SK-N-SH (cell line): ENCODE measurements at places on chromosomes 4 and X. TPM values are rescaled to one million over a fixed set of nuclear protein-coding genes. Genes with fewer than 3 reads are reported as not detected.

SORBS2 gene
- 2.5 and 3.1 TPM in 2 replicates for polyA plus RNA-seq

TRIM2 gene
- polyA plus RNA-seq, result 16.4 and 21.2 TPM in 2 replicates

DGKK gene
- 0.02 and 0.06 TPM in 2 replicates for polyA plus RNA-seq

GLUD2 gene
- polyA plus RNA-seq, result 0.03 and 0.31 TPM in 2 replicates

P2RY4 gene
- 0.05 and 0.06 TPM in 2 replicates for polyA plus RNA-seq

FAM9B gene
- 0.03 and 0.06 TPM in 2 replicates for polyA plus RNA-seq

FAM53A gene
- 7.6 and 8.3 TPM in 2 replicates for polyA plus RNA-seq

MAGEC1 gene
- 22.2 and 28.7 TPM in 2 replicates for polyA plus RNA-seq

CSAG1 gene
- 55.1 and 55.8 TPM in 2 replicates for polyA plus RNA-seq

DNA sequence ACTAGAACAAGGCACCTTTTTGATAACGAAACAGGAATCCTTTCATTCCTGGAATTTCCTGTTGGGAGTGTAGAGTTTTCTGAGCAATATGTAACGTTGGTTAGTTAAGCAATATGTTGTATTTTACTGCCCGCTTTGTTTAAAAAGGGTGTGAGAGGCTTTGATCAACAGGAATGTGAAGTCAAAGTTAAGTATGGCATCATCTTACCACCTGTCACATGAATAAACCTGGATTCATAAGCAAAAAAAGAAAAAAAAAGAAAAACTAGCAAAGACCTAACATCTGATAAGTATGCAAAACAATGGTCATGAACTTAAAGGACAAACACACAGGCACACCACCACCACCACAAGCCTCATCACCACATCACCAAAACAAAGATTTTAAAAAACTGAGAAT is 7.1 kb upstream of the CXCL5 start:
- no peak for DNase-seq

DNA sequence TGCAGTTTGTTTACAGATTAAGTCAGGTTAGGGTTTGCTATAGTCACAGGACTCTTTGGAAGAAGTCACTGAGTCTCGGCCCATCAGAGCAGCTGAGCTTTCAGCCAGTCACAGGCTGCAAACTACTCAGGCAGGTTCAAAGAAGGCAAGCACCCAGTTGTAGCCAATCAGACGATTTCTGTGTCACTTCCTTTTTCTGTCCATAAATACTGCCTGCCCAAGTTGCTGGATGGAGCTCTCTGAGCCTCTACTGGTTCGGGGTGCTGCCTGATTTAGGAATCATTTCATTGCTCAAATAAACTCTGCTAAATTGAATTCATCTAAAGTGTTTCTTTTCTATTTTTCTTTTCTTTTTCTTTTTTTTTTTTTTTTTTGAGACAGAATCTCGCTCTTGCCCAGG is 7.3 kb upstream of the SH3BP2 start:
- no peak for DNase-seq

GRCh38 chr4:184384810-184385557 is 89.4 kb downstream of the IRF2 start:
- DNase-seq, result no peak

- DNase-seq, result no peak
Measured at GRCh38 chrX:13550346-13550745, 19.1 kb upstream of the EGFL6 start.

- no peak for DNase-seq
Measured at GRCh38 chr4:101136373-101137370, 210.7 kb downstream of the PPP3CA start.

DNA sequence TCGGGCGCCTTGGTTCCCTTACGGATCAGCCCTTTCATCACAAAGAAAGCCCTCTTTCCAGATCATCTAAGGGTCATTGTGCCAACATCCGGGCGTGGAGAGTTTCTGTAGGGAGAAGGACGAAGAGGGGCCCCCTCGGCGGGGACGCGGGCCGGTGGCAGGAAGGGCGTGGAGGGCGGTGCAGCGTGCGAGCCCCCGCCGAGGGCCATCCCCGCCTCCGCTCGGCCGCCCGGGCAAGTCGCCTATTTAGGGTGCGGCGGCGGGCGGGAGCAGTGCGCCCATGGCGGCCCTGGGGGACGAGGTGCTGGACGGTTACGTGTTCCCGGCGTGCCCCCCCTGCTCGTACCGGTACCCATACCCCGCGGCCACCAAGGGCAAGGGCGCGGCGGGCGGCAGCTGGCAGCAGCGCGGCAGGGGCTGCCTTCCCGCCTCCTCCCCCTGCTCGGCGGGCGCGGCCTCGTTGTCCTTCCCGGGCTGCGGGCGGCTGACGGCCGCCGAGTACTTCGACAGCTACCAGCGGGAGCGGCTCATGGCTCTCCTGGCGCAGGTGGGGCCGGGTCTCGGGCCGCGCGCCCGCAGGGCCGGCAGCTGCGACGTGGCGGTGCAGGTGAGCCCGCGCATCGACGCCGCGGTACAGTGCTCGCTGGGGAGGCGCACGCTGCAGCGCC is at the start of gene ZAR1:
Gene ZAR1 (plus strand): TSS at position 241 of the 668 bp plus-strand sequence. CDS start 40 bp downstream, at position 281.
- DNase-seq, result no peak

DNA sequence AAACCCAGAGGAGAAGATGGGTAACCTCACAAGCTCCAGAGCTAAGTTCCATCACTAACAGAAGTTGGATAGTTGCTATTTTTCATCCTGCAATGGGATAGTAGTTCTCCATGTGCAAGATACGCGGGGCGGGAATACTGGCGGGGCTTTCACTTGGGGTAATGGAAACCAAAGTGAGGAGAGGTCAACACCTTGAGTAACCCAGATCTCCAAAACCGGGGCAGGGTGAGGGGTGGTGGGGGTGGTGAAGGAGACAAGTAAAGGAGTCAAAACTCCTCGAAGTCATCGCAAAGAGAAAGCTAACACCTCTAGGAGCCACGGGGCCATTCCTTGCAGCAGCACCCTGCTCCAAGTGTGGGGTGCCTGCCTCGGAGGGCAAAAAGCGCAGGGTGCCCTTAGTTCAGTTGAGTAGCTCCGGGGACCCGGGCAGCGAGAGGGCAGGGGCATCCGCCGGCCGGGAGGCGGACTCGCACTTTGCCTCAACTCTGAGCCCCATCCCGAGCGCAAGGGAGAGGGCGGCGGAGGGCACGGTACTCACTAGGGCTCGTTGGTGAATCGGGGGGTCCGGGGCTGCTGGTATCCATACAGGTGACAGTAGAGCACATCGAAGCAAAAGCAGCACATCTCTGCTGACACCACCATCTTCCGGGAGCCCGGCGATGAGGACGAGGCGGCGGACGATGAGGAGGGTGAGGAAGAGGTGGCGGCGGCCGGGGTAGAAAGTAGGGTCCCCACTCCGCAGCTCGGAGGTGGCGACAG is 645 bp downstream of the AMMECR1 start:
- DNase-seq, result peak; percentile 55

- peak; percentile 54 for DNase-seq
Measured at GRCh38 chr4:13546941-13547484, 2.7 kb upstream of the NKX3-2 start.

DNA sequence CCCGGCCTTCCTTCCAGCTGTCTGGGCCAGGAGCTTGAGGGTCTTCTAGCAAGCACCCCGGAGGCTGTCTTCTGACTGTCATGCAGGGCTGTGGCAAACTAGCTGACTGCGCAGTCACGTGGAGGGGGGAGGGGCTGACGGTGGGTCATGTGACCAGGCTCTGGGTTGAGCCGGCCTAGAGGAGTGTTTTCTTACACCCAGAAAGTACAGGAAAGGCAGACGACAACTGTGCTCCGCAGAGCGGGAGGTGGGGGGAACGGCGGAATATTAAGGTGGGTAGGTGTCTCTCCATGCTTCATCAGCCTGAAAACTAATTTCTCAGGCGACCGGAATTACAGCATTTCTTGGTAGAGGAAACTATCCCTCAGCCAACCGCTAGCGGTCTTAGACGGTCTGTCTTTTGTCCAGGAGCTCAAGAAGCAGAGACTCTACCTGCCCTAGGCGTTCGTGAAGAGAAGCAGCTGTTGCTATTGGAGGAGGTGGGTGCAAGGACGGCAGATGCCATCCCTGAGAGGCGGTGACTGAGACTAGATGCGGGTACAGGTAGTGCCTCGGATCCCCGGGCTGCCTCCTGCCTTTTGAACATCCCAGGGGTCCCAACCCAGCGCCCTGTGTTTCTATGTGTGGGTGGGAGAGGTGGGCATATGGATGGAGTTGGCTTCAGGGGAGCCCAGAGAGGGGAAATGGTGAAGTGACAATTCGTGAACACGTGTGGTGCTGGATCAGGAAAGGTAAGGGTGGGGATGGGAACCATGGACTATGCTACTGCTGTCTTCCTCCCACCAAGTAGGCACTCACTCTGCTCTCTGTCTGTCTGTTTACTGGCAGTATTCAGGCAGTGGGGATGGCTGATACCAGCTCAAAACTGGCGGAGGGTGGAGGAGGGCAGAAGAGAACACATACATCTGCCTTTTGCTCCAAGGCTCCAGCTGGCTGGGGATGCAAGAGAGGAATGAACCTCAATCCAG is 8.8 kb downstream of the GPRASP1 start:
- peak; percentile 74 for DNase-seq
